ENCODE measurements at places on chromosomes 3 and 15.

GRCh38 chr3:185645596-185646381 lies 59.7 kb downstream of the SENP2 start:
- DNase-seq, result no peak

GRCh38 chr3:152738656-152739055 lies 96.3 kb upstream of the P2RY1 start:
- DNase-seq, result no peak

- no peak for DNase-seq
Measured at GRCh38 chr3:52400275-52400793, 44.6 kb downstream of the SEMA3G start.

DNA sequence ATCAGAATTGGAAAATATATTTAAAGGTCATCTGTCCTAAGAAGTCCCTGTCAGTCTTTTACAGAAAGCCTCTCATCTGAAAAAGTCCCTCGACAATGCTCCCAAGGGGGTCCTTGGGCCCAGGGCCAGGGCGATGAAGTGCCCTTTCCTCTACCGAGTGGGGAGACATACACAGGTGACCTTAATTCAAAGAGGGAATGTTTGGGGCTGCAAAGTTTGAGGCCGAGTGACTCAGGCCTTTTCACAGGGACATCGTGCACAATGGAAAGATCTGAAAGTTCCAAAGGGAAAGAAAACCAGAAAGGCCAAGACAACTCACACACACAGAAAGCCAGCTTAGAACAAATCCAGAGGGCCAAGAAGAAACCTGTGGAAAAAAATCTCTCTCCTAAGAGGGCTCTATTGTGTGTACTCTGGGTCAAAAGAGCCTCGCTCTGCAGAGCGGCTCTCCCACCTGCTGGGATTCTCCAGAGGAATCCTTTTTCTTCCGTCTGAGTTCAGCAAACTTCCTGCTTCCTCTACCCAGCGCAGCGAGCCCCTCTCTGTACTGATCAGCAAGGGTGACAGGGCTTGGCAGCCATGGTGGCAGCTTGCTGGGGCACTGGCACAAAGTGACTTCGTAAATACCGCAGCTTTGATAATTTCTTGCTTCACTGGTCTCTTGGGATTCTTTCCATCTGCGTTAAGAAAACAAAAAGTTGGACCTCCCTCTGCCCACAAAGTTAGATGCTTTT lies 259.1 kb downstream of the OPA1 start:
- no peak for DNase-seq

- DNase-seq, result no peak
Measured at GRCh38 chr3:7999384-7999783, 502.2 kb upstream of the LMCD1 start.

DNA sequence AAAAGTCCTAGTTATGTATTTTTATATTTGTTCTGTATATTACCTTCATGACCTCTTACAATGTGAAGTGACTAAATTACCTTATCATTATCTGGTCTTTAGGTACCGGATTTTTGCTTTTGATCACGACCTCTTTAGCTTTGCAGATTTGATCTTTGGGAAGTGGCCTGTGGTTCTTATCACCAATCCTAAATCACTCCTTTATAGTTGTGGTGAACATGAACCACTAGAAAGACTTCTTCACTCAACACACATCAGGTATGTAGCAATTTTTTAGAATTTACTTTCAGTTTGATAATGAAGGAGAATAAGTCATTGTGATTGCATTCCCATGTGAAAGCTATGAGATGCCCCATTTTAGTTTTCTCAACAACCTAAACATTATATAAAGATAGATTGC lies 18.3 kb downstream of the TMEM62 start:
- DNase-seq, result no peak

DNA sequence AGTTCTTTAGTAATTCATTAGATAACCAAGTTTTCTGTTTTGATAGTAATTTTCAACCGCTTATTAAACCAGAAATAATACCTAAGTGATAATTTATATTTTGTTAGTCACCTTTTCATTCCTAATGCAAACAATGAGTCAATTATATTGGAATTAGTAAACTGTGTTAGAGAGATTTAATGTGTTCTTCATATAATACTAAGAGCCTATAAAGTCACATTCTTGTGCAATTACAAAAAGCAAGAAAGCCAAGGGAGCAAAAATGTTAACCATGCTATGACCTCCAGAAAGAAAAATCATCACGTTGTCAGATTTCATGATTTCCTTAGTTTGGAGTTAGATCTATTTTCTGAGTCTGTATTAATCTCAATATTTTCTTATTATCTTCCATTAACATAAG lies 108.8 kb upstream of the SAMMSON start:
- no peak for DNase-seq

DNA sequence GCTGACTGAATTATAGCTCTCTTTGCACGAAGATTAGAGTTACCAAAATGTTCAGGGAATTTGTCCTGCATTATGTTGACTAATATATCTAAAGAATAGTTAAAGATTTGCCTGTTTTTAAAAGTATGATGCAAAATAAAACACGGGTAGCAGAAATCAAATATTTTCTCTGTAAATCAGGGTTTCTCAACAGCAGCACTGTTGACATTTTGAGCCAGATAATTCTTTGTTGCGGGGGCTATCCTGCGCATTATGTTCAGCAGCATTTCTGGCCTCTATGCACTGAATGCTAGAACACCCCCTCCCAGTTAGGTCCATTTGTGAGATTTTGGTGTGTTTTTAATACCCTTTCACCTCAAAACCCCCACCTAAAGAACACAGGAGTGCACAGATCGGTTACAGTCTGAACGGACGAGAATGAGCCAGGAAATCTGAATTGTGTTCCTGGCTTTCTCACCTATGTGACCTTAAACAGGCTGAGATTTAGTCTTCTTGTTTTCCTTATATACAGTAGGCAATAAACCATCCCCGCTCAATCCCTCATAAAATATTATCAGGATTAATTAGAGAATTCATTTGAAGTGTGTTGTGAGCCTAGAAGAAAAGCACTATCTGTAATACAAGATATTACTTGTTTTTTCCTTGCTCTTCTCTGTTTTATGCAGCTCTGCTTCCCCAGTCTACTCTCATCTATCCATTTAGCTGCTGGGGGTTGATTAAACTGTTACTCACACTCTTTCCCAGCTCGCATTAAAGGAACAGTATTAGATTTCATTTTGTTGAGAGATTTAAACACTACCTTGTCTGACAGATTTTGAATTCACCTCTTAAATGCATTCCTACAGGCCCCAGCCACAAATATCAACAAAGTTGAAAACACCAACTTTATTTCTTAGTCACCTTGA lies 247.5 kb upstream of the GOLIM4 start:
- DNase-seq, result no peak
